ENCODE measurements at places on chromosomes 12 and 14. TPM values are rescaled to one million over a fixed set of nuclear protein-coding genes. Genes with fewer than 3 reads are reported as not detected.

GRCh38 chr14:78829274-78829673 is 659.1 kb downstream of the NRXN3 start:
- no peak for DNase-seq

DNA sequence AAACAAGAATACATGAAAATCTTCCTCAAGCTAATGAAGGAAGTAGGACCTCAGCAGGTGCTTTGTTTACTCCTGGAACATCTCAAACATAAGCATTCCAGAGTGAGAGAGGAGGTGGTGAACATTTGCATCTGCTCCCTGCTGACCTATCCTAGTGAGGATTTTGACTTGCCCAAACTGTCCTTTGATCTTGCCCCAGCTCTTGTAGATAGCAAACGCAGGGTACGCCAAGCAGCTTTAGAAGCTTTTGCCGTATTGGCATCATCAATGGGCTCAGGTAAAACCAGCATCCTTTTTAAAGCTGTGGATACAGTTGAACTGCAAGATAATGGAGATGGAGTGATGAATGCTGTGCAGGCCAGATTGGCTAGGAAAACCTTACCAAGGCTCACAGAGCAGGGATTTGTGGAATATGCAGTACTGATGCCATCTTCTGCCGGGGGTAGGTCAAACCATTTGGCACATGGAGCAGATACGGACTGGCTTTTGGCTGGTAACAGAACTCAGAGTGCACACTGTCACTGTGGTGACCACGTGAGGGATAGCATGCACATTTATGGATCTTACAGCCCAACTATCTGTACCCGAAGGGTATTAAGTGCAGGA is 1.9 kb downstream of the TOGARAM1 start:
- no peak for DNase-seq

GRCh38 chr12:7064516-7064915 is 4.0 kb downstream of the C1S start:
- no peak for DNase-seq

DNA sequence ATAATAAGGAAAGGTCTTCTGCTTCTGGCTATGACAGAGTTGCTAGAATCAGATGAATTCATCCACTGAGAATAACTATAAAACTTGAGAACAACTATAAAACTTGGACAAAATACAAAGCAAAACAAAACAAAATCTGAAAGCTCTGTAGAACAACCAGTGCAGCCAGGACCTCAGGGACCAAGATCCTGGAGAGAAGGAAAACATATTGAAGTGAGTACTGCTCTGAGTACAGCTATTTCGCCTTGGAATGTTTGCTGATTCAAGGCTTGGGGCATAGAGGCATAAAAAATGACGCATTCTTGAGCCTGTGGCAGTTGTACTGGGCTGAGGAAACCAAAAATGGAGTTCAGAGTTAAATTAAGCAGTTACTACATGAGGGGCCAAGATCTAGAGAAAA is 21.7 kb downstream of the FOXA1 start:
- no peak for DNase-seq

DNA sequence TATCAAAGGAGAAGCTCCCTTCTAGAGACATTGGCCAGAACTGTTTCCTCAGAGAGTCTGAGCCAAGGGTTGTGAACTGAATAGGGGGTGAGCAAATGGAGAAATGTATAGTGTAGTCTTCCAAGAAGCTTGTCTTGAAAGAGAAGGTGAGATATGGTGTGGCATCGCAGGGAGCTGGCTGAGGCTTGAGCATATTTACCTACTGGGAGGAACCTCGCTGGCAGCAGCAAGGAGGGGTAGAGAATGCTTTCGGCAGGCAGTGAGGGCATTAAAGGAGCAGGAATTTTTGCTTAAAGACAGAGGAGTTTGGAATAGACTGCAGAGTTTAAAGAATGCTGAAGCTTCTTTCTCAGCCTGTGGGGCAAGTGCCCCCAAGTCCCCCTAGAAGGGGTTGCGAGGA is 59.3 kb upstream of the PRMT8 start:
- no peak for DNase-seq

DNA sequence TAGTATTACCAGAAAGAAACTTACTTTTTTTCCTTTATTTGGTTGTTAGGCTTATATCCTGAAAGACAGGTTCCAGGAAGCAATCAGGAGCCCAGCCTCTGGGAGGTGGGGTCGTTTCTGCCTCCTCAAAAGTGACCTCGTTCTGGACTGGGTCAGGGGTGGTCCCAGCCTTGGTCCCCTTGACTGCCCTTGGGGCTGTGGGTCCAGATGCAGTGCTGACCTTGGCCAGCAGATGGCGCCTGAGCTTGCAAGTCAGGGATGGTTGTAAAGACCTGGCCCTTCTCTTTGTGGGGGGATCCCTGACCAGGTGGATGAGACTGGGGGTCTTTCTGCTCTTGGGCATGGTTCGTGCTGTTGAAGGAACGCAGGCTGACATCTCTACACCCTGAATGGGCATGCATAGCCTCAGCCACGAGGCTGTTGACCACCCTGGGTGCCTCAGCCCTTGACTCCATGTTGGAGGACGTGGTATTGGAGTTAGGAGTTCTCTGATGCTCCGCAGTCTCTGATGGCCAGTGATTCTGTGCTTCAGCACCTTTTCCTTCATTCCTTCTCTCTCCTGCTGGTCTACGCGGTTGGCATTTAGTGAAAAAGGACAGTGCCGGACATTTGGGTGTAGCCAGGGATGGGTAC is 62.4 kb downstream of the ADCK1 start:
- DNase-seq: peak; percentile 92

DNA sequence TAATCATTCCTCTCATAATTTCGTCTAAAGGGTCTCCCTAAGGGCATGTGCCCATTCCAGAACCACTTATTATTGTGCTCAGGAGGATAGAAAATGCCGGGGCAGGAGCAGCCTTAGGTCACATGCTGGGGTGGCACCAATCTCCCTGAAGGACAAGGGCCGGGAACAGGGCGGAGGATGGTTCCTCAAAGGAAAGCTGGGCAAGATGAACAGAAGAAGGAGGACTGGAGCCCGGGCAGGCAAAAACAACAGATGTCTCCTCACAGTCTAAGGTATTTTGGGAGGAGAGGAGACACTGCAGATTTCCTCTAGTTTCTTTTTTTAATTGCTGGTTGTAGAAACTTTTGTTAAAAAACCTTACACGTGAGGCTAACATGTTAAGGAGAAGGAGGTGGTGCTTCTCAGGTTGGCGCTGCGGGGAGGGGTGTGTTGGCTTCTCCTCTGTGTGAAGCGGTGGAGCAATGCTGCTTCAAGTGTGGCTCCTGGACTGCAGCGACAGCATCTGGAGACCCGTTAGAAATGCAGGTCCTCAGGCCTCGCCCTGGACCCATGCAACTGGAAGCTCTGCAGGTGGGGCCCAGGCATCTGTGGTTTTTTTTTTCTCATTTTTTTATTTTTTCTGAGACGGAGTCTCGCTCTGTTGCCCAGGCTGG is 164.8 kb downstream of the AACS start:
- peak; percentile 51 for DNase-seq

GRCh38 chr14:23181453-23181852 is 2.0 kb downstream of the SLC7A8 start:
- DNase-seq: no peak

DNA sequence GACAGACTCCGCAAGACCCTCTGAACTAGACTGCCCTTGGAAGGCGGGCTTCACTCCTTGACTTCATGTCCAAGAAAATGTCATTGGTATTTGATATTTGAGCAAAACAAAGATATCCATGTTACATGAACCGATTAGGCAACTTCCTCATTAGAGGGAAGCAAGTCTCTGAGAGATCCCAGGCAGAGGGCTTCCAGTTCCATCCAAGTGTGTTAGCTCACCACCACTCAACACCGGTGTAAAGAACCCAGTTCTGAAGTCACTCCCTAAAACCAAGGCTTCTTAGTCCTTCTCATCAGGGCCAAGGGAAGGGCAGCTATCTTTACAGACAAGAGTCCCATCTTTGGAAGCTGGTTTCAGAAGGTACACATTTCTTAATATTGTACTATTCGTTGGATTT is 87.2 kb upstream of the CDKN3 start:
- no peak for DNase-seq

DNA sequence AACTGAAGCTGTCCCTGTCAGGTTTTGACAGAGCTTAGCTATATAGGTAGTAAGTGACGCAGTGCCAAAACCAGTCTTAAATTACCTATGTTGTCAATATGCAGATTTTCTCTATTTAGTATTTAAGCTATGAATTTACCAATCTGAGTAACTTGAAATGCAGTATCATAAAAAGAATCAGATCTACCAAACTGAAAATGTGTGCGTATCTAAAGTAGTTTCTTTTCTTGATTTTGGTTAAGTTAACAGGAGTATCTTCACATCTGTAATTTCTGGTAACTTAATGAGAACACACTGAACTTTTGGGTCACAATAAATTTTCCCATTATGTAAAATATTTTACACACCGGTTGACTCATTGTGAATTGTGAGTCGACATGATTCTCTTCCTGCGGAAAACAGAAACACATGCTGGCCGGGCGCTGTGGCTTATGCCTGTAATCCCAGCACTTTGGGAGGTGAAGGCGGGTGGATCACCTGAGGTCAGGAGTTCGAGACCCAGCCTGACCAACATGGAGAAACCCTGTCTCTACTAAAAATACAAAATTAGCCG is 45.1 kb downstream of the TRAF3 start:
- DNase-seq: no peak

DNA sequence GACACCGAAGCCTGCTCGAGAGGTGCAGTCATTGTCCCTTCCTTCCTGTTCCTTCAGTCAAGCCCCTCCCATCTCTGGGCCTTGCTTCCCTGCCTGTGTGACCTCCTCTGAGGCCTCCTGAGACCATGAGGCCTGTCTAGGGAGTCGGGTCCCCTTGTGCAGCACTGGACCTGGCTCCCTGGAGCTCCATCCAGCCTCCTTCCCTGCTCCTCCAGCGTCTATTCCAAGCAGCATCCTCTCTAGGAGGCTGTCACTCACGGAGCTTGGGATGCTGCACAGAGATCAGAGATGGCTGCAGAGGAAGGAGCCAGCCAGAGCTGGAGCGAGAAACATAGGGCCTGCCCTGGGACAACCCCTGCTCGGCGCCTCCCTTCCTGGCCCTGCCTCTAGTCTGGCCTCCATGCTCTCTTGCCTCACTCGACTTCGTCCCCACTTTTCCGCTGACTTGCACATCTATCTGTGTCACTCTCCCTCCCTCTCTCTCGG is 142.7 kb downstream of the BCL11B start:
- DNase-seq: no peak

GRCh38 chr12:12561371-12562015 is 1.2 kb downstream of the DUSP16 start:
- peak; percentile 87 for DNase-seq

DNA sequence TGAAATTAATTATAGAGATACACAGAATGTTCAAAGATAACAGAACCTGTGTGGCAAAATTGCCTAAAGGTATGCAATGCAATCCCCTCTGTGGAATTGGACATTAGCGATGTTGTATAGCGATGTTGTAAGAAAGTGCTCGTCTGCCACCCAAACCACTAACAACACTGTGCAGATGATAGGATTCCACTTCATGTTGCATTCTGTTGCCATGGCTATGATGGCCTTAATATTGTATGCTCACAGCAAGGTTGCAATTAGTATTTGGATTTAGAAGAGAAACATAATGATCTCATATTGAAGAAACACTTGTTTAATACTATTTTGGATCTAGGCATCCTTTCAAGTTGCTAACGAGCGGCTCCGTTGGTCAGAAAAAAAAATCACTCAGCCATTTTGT is 260.3 kb downstream of the BCAT1 start:
- no peak for DNase-seq

- no peak for DNase-seq
Observed at GRCh38 chr12:67757651-67758050, 109.1 kb downstream of the DYRK2 start.

- DNase-seq: no peak
Observed at GRCh38 chr12:11164384-11164783, 6.6 kb upstream of the SMIM10L1 start.

GRCh38 chr12:60227916-60228315 is 632.1 kb downstream of the SLC16A7 start:
- no peak for DNase-seq

- no peak for DNase-seq
Observed at GRCh38 chr12:122886851-122887818, 8.8 kb downstream of the VPS37B start.

- DNase-seq: no peak
Observed at GRCh38 chr14:44720707-44721106, 213.6 kb upstream of the FSCB start.

- DNase-seq: peak; percentile 95
Observed at GRCh38 chr14:60247994-60248696, 876 bp upstream of the PPM1A start.

GRCh38 chr12:60394665-60395064 is 798.8 kb downstream of the SLC16A7 start:
- DNase-seq: no peak

The KRT80 gene
- 0.48 TPM for total RNA-seq

The C1QL4 gene
- total RNA-seq: not detected

The EFS gene
- total RNA-seq: 20.2 TPM

The IL31 gene
- not detected for total RNA-seq

The CAPS2 gene
- 8.6 TPM for total RNA-seq

The NPAS3 gene
- 2.6 TPM for total RNA-seq

The HELB gene
- total RNA-seq: 2.4 TPM

The CMA1 gene
- total RNA-seq: 2.4 TPM

The SLC22A17 gene
- total RNA-seq: 30.6 TPM

The SLC35F4 gene
- 3.9 TPM for total RNA-seq

The COCH gene
- total RNA-seq: 1.2 TPM
